Neural crest cell (in vitro differentiated cells): ENCODE measurements at places on chromosomes 2 and 18. TPM values are rescaled to one million over a fixed set of nuclear protein-coding genes. Genes with fewer than 3 reads are reported as not detected.

CCL20 gene
- not detected in 2 replicates for total RNA-seq

COLEC11 gene
- not detected in 2 replicates for total RNA-seq

FBXO15 gene
- total RNA-seq = 1.7 and 2.7 TPM in 2 replicates

UGT1A10 gene
- total RNA-seq = not detected in 2 replicates

TMX3 gene
- total RNA-seq = 47.5 and 48.7 TPM in 2 replicates

FSIP2 gene
- 8.0 and 10.1 TPM in 2 replicates for total RNA-seq

COPS7B gene
- total RNA-seq = 62.9 and 64.1 TPM in 2 replicates

TWIST2 gene
- 0.96 and 1.1 TPM in 2 replicates for total RNA-seq

CD8B2 gene
- not detected in 2 replicates for total RNA-seq

POTEJ gene
- not detected in 2 replicates for total RNA-seq

DPP10 gene
- 2.1 and 3.0 TPM in 2 replicates for total RNA-seq

GPR39 gene
- 0.25 and 0.35 TPM in 2 replicates for total RNA-seq

DNMT3A gene
- 113 and 114 TPM in 2 replicates for total RNA-seq
